Activated T-helper 1 cell treated with anti-CD3 and anti-CD28 coated beads, Interleukin-12 subunit alpha, Interleukin-12 subunit beta, Interleukin-2, Interleukin-4 antibody, amounts not matched to agents 30 ng/mL and 10 ng/mL and 1 ng/mL, durations not matched to agents 14 hours and 24 hours and 36 hours (primary cell): ENCODE measurements at places on chromosomes 12 and 14. TPM values are rescaled to one million over a fixed set of nuclear protein-coding genes. Genes with fewer than 3 reads are reported as not detected.

GRCh38 chr12:49388682-49389386 lies 21.6 kb downstream of the SPATS2 start:
- H3K36me3 ChIP-seq: peaks cover 7% of the 10 kb centered on the region
- peaks cover 10% of the 10 kb centered on the region for H3K4me1 ChIP-seq
- peaks cover 2% of the 10 kb centered on the region for H3K27me3 ChIP-seq

DNA sequence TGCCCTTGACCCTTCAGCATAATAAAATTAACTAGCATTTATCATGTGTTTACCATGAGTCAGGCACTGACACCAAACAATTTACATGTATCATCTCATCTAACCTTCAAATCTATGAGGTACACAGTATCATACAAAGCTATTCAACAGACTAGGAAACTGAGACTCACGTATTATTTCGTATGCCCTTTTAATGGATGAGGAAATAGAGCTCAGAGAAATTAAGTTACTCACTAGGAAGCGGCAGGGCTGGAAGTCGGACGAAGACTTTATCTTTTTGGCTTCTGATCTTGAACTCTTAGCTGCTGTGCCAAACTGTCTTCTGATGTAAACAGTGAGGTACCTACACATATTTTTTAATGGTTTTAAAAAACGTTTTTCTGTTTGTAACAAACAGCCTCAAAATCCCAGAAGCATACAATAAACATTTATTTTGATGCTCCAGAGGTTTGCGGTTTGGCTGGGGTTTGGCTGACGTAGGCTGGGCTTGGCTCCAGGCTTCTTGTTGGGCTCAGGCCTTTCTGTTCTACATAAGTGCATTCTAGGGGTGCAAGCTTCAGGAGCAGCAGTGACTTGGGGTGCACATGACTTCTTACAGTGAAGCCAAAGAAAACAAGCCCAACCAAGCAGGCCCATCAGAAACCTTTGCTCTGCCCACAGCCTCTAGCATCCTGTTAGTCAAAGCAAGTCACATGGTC lies 184.7 kb downstream of the TBX5 start:
- H3K27ac ChIP-seq: no peak overlapping the region
- no peak for DNase-seq
- peaks cover 5% of the 10 kb centered on the region for H3K27me3 ChIP-seq
- no peaks in the 10 kb centered on the region for H3K36me3 ChIP-seq
- no peak overlapping the region for H3K4me3 ChIP-seq

- H3K27me3 ChIP-seq: no peaks in the 10 kb centered on the region
- no peak overlapping the region for H3K4me3 ChIP-seq
- no peaks in the 10 kb centered on the region for H3K36me3 ChIP-seq
- H3K27ac ChIP-seq: no peak overlapping the region
These were observed 430.1 kb downstream of the AEBP2 start for GRCh38 chr12:19869413-19869812.

The LRTM2 gene
- total RNA-seq: not detected in 2 replicates

- no peak overlapping the region for H3K4me3 ChIP-seq
- no peaks in the 10 kb centered on the region for H3K27me3 ChIP-seq
- no peak overlapping the region for H3K27ac ChIP-seq
- DNase-seq: no peak
- H3K36me3 ChIP-seq: peaks cover 32% of the 10 kb centered on the region
These were observed 39.9 kb downstream of the VEZT start for GRCh38 chr12:95257541-95257940.

GRCh38 chr14:23665302-23666016 lies 29.3 kb downstream of the DHRS2 start:
- no peaks in the 10 kb centered on the region for H3K36me3 ChIP-seq
- no peak overlapping the region for H3K27ac ChIP-seq
- peaks cover 7% of the 10 kb centered on the region for H3K27me3 ChIP-seq

The OAS2 gene
- total RNA-seq: 113 and 119 TPM in 2 replicates

- H3K27ac ChIP-seq: peak overlapping the region; percentile 73
- peaks cover 14% of the 10 kb centered on the region for H3K36me3 ChIP-seq
- no peaks in the 10 kb centered on the region for H3K27me3 ChIP-seq
- DNase-seq: no peak
- no peak overlapping the region for H3K4me3 ChIP-seq
- peaks cover 41% of the 10 kb centered on the region for H3K4me1 ChIP-seq
These were observed 53.8 kb upstream of the NPFF start for GRCh38 chr12:53560912-53561589.

DNA sequence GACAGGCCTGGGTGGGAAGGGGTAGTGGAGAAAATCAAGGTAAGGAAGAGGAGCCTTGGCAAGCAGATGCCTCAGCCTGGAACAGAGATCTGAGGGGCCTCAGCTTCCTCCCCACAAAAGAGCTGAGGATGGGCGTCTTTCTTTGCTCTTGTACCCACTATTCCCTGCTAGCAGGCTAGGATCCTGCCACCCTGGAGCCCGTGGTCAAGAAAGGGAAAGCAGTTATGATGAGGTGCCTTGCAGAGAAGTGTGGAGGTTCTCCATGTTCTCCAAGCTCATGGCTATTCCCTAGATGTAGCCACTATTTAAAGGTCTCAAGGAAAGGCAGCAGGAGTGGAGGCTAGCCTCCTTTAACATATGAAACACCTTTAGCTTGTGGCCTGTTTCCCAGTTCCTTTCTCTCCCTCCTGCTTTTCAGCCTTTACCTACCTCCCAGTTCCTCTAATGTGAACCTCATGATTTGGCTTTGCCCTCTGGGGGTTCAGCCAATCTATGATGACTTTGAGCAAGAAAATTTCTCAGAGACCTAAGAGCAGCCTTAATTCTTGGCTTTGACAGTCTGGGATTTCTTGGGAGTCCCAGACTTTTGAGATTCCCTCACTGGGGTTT lies 1.1 kb downstream of the IKZF4 start:
- peak overlapping the region; percentile 97 for H3K4me3 ChIP-seq
- peaks cover 42% of the 10 kb centered on the region for H3K4me1 ChIP-seq
- H3K36me3 ChIP-seq: peaks cover 15% of the 10 kb centered on the region
- peak overlapping the region; percentile 98 for H3K27ac ChIP-seq

DNA sequence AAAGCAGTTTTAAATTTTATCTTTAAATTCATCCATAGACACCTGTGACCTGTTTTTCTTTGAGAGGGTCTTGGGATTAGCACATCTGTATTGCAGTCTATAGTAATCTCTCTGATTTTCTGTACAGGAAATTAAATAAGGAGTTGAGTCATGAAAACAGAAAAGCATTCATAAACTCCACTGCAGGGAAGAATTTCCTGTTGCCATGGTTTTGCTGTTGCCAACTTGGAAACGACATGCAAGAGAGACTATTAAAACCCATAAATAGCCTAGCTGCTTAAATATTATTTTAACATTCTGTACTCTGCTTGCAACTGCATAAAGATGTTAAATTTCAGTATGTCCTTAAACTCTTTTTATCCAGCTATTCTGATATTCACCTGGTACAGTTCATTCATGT lies 281.0 kb upstream of the RGS6 start:
- peaks cover 6% of the 10 kb centered on the region for H3K4me1 ChIP-seq
- no peaks in the 10 kb centered on the region for H3K27me3 ChIP-seq
- no peak overlapping the region for H3K4me3 ChIP-seq
- H3K36me3 ChIP-seq: peaks cover 55% of the 10 kb centered on the region
- H3K27ac ChIP-seq: no peak overlapping the region

The SLIRP gene
- total RNA-seq: 177 and 178 TPM in 2 replicates

DNA sequence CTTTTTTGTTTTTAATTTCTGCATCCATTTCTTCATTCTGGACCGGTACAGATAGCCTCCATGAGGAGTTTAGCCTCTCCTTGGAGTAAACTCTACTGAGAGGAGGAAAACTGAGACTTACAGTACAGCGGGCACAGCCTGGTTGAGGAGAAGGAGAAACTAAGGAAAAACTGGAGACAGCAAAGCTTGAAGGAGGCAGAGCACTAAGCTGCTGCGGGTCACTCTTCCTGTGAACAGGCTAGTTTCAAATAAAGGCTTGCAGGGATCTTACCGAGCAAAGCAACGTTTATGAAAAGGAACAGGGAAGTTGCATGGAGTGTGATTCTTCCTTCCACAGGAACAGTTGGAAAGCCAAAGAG lies 348 bp upstream of the SSTR1 start:
- peaks cover 3% of the 10 kb centered on the region for H3K36me3 ChIP-seq
- no peak overlapping the region for H3K4me3 ChIP-seq
- H3K4me1 ChIP-seq: peaks cover 3% of the 10 kb centered on the region
- DNase-seq: no peak

The KDM2B gene
- total RNA-seq: 58.1 and 60.1 TPM in 2 replicates

DNA sequence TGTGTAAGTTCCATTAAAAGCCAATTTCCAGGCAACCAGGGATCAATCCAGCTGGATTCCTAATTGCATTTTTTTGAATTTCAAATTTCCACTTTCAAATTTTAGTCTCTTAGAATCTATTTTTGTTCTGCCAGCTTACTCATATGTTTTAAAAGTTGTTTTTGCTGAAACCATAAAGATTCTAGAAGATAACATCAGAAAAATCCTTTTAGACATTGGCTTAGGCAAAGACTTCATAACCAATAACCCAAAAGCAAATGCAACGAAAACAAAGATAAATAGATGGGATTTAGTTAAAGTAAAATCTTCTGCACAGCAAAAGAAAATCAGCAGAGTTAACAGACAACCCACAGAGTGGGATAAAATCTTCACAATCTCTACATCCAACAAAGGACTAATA lies 253.3 kb downstream of the AEBP2 start:
- H3K27ac ChIP-seq: no peak overlapping the region
- no peak for DNase-seq
- peaks cover 18% of the 10 kb centered on the region for H3K4me1 ChIP-seq
- no peaks in the 10 kb centered on the region for H3K36me3 ChIP-seq
- H3K4me3 ChIP-seq: no peak overlapping the region

DNA sequence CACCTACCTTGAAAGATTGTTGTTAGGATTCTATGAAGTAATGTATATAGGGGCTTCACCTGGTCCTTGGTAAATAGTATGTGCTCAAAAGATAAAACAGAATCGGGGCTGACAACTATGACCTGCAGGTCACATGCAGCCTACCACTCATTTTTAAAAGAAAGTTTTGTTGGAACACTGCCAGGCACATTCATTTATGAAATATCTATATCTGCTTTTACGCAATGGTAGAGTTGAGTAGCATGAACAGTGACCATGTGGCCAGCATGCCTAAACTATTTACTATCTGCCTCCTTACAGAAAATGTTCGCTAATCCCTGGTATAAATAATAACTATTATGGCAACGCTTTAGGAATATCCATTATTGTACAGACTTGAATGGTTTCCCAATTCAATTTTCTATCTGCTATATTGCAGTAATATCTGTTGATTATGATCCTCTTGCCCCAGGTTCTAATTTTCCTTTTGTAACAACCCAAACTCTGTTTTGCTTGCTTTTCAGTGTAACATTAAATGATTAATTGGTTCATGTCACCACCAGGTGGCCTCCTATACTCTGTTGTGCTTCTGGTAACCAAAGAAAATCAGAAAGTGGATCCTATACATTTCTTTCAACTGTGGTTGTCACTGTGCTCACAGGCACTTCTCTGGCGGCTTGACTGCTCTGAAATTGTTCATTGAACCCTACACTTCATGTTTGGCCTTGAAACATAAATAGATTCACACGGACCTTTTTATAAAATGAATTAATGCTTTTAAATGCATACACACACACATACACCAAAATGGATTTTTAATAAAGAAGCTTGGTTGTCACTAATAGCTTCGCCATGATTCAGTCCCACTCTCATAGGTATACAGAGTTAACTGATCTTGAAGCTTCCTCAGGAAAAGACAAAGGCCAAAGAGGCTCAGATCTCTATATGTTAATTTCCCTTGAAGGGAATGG lies 227.7 kb upstream of the NPAS3 start:
- no peak for DNase-seq
- H3K4me3 ChIP-seq: no peak overlapping the region
- peaks cover 2% of the 10 kb centered on the region for H3K27me3 ChIP-seq
- H3K36me3 ChIP-seq: no peaks in the 10 kb centered on the region
- no peaks in the 10 kb centered on the region for H3K4me1 ChIP-seq
- H3K27ac ChIP-seq: no peak overlapping the region

DNA sequence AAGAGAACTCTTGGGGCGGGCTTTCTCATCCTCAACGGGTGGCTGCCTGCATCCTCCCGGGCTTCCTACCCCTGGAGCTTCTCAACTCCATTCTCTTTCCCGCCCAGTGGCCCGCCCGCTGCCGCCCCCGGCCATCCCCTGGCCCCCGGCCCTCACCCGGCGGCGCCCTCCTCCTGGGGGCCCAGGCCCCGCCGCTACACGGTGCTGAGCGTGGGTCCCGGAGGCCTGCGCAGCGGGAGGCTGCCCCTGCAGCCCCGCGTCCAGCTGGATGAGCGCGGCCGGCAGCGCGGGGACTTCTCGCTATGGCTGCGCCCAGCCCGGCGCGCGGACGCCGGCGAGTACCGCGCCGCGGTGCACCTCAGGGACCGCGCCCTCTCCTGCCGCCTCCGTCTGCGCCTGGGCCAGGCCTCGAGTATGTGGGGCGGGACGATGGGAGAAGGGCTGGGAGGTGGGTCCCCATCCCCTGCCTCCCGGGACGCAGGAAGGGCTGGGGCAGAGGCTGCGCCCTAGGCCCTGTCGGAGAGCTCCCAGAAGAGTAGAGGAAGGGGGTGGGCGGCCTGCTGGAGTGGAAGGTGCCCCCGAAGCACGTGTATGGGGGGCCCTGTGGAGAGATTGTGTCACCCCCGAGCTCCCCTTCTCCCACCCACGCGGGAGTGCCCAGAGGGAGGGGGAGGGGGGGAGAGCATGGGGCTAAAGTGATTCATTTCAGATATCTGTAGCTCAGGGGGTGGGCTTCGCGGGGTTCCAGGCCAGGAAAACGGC lies 1.5 kb downstream of the LAG3 start:
- peak overlapping the region; percentile 91 for H3K4me3 ChIP-seq
- H3K27ac ChIP-seq: peak overlapping the region; percentile 87
- no peaks in the 10 kb centered on the region for H3K27me3 ChIP-seq
- DNase-seq: no peak
- peaks cover 85% of the 10 kb centered on the region for H3K4me1 ChIP-seq

- H3K27me3 ChIP-seq: no peaks in the 10 kb centered on the region
- no peaks in the 10 kb centered on the region for H3K4me1 ChIP-seq
- H3K27ac ChIP-seq: no peak overlapping the region
- H3K4me3 ChIP-seq: no peak overlapping the region
- peaks cover 49% of the 10 kb centered on the region for H3K36me3 ChIP-seq
- DNase-seq: no peak
These were observed 48.6 kb upstream of the STAC3 start for GRCh38 chr12:57299514-57300016.

The NEUROD4 gene
- total RNA-seq: 0.05 TPM in 1 of 2 replicates, not detected in the other

The CHPT1 gene
- total RNA-seq: 13.1 and 13.3 TPM in 2 replicates

The LTBR gene
- total RNA-seq: 0.64 and 1.3 TPM in 2 replicates

The COA8 gene
- 37.2 and 39.7 TPM in 2 replicates for total RNA-seq

- peak; percentile 38 for DNase-seq
- H3K4me1 ChIP-seq: peaks cover 21% of the 10 kb centered on the region
- peak within 1 kb of the TSS; percentile 75 for H3K4me3 ChIP-seq
- H3K27me3 ChIP-seq: no peaks in the 10 kb centered on the region
- no peaks in the 10 kb centered on the region for H3K36me3 ChIP-seq
- H3K27ac ChIP-seq: peak within 1 kb of the TSS; percentile 75
These were observed at the start of gene MANSC1 for GRCh38 chr12:12349711-12350665. Gene MANSC1 (minus strand): TSS chr12:12350242. CDS start chr12:12343314, 6,928 bp downstream.

DNA sequence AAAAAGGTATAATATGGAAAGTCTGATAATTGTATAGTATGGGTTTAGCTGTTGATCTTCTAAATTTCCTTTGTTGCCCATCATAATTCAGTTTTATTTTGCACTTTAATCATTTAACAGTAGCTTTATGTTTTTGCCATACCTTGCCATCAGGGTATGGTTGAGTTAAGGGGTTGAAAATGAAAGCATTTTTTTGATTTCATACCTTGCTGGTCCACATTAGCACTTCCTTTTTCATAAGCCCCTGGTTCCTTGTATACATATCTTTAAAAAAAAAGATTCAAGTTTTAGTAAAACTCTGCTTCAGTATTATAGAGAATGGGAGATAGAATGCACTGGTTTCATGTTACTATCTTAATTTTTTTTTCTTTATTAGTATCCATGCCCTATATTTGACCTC lies 71.1 kb downstream of the MIPOL1 start:
- no peaks in the 10 kb centered on the region for H3K4me1 ChIP-seq
- H3K27me3 ChIP-seq: no peaks in the 10 kb centered on the region
- H3K4me3 ChIP-seq: no peak overlapping the region
- no peaks in the 10 kb centered on the region for H3K36me3 ChIP-seq
- DNase-seq: no peak
- H3K27ac ChIP-seq: no peak overlapping the region
